ENCODE measurements at places on chromosomes 3 and 15.

DNA sequence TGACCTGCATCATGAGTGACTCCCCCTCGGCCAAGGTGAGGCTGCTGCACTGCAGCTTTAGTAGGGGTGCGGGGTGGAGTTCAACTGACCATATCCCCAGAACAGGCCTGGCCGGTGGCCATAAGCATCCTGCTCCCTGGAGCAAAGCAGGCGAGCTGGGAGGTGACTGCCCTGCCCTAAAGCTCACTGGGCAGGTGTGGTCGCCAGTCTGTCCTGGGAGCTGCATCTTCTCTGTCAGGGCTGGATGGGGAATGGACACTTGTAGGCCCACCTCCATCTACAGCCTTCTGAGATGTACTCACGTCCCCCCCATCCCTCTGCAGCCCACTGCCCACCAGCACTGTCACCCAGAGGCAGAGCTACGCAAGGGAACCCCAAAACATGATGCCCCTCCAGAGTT lies 14.5 kb downstream of the NBEAL2 start:
- DNase-seq = no peak

- no peak for DNase-seq
These were observed 30.6 kb downstream of the SLC28A1 start for GRCh38 chr15:84914909-84915605.

DNA sequence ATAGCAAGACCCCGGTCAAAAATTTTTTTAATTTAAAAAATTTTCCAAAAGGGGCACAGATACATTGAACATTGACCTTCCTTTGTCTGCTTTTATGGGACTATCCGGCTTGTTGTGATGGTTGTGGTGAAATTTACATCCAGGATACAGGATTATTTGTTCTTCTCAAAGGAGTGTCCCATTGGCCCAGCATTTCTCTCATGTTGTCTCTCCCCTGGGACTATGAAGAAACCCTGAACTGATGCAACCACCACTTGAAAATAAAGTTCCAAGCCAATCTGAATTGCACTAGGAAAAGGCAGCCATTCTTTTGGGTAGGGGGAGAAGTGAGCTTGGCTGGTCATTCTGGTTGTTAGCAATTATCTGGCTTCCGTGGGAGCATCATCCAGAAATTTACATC lies 58.4 kb downstream of the PPARG start:
- no peak for DNase-seq

DNA sequence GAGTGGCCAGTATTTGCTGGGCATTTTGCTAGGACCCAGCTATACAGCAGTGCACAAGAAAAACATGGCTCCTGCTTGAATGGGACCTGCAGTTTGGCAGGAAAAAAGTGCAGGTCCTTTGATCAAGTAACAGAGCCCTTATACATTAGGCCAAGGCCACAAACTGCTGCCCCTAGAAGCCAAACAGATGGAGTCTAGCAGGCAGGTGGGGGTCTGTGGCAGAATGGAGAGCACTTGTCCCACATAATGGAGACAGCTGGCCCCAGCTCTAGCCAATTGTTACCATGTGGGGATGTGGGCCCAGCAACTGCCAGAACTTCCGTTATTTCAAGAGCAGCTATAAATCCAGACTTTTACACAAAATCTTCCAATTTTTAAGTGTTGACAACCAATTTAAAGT lies 79.3 kb downstream of the SHQ1 start:
- no peak for DNase-seq

DNA sequence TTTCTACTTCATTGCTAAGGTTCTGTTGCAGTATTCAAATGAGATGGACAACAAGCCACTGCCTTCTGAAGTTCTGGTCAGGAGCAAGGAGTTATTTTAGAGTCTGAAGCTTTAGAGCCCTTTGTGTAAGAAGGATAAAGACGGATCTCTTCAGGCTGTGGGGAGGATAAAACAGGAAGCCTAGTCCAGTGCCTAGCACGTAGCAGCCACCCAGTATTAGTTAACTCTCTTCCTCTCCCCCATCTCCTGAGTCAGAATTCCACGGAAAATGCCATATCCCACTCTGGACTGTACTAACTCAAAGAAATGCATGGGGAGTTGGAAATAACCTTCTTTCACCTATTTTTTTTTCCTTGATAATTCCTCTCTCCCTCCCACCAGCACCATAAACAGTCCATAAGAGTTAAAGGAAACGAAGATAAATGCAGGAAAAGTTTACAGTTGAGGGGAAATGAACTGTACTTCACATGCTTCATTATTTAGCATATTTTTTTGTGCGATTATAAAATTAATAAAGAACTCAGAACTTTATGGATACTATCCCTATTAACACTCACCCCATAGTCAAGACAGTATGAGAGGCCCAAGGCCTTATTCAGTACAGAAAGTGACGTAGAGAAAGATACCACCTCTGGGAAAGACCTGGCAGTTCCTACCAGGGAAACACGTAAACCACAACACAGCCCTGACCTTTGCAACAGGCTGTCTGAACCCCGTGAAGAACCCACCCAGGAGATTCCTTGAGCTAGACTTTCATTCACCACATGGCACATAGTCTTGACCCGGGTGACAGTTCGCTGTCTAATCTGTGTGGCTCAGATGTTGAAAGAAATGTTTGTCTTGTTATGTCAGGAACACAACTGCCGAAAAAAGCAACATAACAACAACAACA lies 9.2 kb downstream of the IGF2BP2 start:
- no peak for DNase-seq

Measured in activated CD8-positive, alpha-beta memory T cell treated with anti-CD3 and anti-CD28 coated beads for 1 hour (primary cell).